ENCODE measurements at places on chromosomes 3 and 15.

GRCh38 chr3:172808969-172809546, 58.5 kb downstream of the ECT2 start:
- DNase-seq = no peak

- DNase-seq = no peak
Measured at GRCh38 chr3:141643391-141643790, 94.7 kb upstream of the RNF7 start.

- no peak for DNase-seq
Measured at GRCh38 chr3:23592961-23593931, 212.5 kb upstream of the UBE2E1 start.

- DNase-seq = no peak
Measured at GRCh38 chr3:106582151-106582550, 713.3 kb upstream of the CBLB start.

DNA sequence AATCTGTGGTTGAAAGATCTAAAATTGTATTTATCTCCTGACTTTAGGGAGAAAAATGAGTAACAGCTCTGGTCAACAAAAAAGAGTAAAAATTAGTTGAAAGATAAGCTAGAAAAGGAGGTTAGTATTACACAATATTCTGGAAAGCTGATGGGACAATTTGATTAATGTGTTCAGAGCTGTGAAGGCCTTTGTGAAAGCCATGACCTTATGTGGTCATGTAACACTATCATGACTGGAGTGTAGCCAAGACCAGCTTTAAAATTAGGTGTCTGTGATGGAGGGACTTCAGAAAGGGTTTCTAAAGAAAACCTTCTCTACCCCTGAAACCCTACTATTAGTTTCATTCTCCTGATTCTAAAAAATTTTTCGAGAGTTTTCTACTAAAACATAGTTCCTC, 127.2 kb downstream of the NFKBIZ start:
- no peak for DNase-seq

- DNase-seq = no peak
Measured at GRCh38 chr3:12773030-12773709, 14.1 kb upstream of the TMEM40 start.

DNA sequence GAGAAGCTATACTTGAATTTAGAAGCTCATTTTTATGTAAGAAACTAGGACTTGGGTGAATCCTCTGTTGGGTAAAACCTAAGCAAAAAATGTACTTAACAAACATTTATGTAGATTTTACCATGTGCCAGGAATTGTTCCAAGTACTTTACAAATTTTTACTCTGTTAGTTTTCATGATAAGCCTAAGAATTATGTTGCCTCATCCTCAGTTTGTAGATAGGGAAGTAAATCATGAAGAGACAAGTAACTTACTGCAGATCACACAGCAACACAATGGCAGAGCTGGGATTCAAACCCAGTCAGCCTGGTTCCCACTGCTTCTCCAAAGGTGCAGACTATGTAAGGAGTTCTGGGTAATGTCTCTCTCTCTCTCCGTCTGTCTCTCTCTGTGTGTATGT, 169.9 kb downstream of the DIPK2A start:
- DNase-seq = no peak

GRCh38 chr3:54962200-54962599, 34.3 kb upstream of the LRTM1 start:
- no peak for DNase-seq

GRCh38 chr3:109070211-109070610, 47.7 kb downstream of the MORC1 start:
- DNase-seq = no peak

DNA sequence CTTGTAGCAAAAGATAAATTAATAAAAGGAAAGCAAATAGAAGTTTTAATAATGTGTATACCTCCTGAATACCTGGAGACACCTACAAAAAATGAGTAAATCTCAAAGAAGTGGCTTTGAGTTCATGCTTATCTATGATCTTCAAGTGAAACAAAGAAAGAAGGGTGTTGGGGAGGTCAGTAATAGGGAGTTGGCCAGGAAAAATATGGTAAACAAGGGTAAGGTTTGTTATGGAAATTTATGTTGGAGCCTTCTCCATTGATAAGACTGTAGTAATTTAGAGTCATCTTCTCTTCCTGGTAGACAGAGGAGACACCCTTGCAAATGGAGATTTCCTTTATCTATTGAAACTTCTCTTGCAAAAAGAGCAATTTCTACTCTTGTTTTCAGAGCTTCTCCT, 6.6 kb upstream of the CCR8 start:
- no peak for DNase-seq

- DNase-seq = no peak
Measured at GRCh38 chr15:31305375-31305774, 21.3 kb upstream of the KLF13 start.

DNA sequence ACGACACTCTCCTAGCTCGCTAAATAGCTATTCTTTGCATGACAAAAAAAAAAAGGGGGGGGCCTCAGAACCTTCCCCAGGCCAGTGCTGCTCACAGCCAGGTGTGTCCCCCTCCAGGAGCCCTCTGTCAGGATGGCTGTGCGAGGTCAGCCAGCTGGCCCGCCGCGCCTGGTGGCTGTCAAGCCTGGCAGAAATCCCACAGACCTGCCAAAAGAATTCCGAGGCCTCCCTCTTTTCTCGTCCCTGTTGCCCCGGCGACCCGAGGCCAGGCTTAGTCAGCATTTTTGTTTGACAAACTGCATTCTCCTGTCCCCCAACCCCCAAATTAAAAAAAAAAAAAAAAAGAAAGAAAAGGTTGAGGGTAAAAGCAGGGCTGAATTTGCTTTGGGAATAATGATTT, 61.9 kb downstream of the TM4SF4 start:
- DNase-seq = no peak

DNA sequence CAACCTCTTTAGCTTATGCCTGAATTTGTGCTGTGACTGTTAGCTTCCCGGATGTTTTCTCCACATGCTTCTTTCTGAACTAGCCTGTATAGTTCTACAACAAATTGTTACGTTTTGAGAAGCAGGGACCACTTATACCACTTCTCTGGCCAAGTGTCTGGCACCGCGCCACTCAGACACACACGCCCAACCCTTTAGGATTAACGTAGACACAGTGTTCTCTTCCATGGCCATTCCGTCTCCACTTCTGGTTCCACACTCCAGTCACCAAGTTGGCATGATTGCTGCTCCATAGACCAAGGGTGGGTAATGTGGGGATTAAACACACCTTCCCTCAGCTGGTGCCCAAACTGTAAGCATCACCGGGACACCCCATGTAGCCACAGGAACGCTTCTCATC, 755 bp upstream of the TMEM108 start:
- DNase-seq = no peak

Measured in stimulated activated CD4-positive, alpha-beta T cell treated with anti-CD3 and anti-CD28 coated beads, Interleukin-1b, Interleukin-23, amount 100 ng/mL, for 1 hour (primary cell).